Astrocyte (in vitro differentiated cells and primary cell): ENCODE measurements at places on chromosomes 12 and 14.

GRCh38 chr12:9642606-9643265, 26.8 kb upstream of the CLEC2D start:
- no peak overlapping the region for H3K27ac ChIP-seq
- no peaks in the 10 kb centered on the region for H3K27me3 ChIP-seq
- DNase-seq: no peak
- H3K4me3 ChIP-seq: no peak overlapping the region

- H3K36me3 ChIP-seq: no peaks in the 10 kb centered on the region
- no peak overlapping the region for H3K4me3 ChIP-seq
- H3K4me1 ChIP-seq: no peaks in the 10 kb centered on the region
- H3K27ac ChIP-seq: no peak overlapping the region
- no peak for DNase-seq
Measured at GRCh38 chr12:67086116-67086515, 183.0 kb upstream of the CAND1 start.

- DNase-seq: peak; percentile 47
- no peaks in the 10 kb centered on the region for H3K36me3 ChIP-seq
- no peaks in the 10 kb centered on the region for H3K4me1 ChIP-seq
- no peaks in the 10 kb centered on the region for H3K27me3 ChIP-seq
Measured at GRCh38 chr12:39103552-39104165, 198.3 kb upstream of the CPNE8 start.

DNA sequence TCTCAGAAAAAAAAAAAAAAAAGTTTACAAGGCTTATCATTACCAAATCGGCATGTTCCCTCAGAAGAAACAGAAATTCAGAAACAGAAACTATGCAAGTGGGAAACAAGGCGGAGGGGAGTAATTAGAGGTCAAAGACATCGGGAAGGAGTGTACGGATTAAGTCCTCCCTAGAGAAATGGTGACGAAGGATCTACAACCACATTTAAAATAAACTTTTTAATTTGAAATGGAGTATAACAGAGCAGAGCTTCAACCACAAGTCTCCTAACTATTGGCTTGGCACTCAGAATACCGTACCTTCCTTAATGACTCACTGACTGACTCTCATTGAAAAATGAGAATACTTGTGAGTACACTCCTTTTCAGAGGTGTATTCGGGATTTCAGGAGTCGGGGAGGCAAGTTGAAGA, 908 bp downstream of the ENTPD5 start:
- peaks cover 8% of the 10 kb centered on the region for H3K4me1 ChIP-seq
- peak overlapping the region; percentile 94 for H3K27ac ChIP-seq
- no peaks in the 10 kb centered on the region for H3K27me3 ChIP-seq
- DNase-seq: peak; percentile 87
- H3K36me3 ChIP-seq: peaks cover 5% of the 10 kb centered on the region

GRCh38 chr14:100586403-100587085, 673 bp downstream of the BEGAIN start:
- no peaks in the 10 kb centered on the region for H3K36me3 ChIP-seq
- DNase-seq: peak; percentile 34
- H3K27ac ChIP-seq: no peak overlapping the region
- peak overlapping the region; percentile 66 for H3K4me3 ChIP-seq
- peaks cover 11% of the 10 kb centered on the region for H3K27me3 ChIP-seq

- no peak overlapping the region for H3K4me3 ChIP-seq
- H3K36me3 ChIP-seq: no peaks in the 10 kb centered on the region
- H3K27me3 ChIP-seq: no peaks in the 10 kb centered on the region
- no peak overlapping the region for H3K27ac ChIP-seq
Measured at GRCh38 chr12:16962889-16963288, 356.9 kb upstream of the LMO3 start.
